ENCODE measurements at places on chromosomes 16 and 17.

DNA sequence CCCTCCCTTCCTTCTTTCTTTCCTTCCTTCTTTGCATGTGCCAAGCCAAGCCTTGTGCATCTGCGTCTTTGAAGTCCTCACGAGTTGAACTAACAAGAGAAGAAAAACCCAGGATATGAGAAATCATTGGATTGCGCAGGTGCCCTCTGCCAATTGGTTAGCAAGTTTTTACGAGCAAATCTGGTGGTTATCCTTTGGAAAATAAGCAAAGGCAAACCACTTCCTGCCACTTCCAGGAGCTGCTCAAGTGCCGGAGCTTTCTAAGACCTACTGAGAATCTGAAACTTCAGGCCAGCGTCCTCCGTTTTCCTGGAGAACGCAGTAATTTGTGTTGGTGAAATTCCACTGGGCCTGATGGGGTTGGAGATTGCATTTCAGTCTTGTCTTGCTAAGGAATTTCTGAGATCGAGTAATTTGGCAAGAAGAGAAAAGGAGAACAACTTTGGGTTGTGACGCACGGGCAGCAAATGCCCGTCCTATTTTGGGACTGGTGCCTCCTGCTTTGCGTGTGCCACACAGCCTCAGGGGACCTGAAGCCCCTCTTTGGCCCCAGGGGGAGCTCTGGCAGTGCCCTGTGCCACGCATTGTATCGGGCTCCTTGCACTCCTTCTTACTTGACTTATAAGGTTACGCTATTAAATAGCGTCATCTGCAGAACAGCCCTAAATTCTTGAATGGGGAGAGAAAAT is 56.4 kb downstream of the CMIP start:
- DNase-seq = no peak

- DNase-seq = no peak
These were observed 85.6 kb upstream of the RPH3AL start for GRCh38 chr17:438191-438590.

DNA sequence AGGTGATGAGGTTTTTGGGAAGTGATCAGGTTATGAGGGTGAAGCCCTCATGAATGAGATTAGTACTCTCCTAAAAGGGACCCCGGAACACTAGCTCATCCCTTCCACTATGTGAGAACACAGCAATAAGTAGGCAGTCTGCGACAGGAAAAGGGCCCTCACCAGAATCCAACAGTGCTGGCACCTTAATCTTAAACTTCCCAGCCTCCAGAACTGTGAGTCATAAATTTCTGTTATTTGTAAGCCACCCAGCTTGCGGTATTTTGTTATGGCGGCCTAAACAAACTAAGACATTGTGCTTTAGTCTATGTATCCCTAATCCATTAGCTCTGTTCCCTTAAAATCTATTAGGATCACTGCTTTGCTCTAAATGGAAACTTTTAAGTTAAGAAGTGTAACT is 8.5 kb downstream of the SLFN12 start:
- no peak for DNase-seq

GRCh38 chr16:83817022-83817421 is 9.2 kb downstream of the HSBP1 start:
- no peak for DNase-seq

GRCh38 chr17:28282596-28282995 is 36.4 kb upstream of the TMEM97 start:
- no peak for DNase-seq

- no peak for DNase-seq
These were observed 16.3 kb downstream of the SCN4A start for GRCh38 chr17:63956296-63956920.

DNA sequence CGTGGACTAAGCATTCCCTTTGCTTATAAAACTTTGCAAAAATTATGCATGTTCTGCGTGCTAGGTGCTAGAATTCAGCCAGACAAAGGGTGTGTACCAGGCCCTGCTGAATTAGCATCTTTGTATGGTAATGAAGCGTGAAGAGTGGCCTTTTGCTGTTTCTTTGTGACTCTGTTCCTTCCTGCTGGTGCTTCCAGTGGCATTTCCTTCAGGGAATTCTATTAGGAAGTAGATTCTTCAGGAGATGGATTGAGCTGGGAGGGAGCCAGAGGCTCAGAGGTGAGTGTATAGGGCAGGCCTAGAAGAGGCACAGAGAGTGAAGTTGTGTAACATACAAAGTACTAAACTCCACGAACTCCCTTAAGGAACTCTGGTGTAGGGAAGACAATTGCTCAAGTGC is 73.9 kb upstream of the ASIC2 start:
- DNase-seq = no peak

- no peak for DNase-seq
These were observed 67.5 kb downstream of the IQCK start for GRCh38 chr16:19785512-19786130.

DNA sequence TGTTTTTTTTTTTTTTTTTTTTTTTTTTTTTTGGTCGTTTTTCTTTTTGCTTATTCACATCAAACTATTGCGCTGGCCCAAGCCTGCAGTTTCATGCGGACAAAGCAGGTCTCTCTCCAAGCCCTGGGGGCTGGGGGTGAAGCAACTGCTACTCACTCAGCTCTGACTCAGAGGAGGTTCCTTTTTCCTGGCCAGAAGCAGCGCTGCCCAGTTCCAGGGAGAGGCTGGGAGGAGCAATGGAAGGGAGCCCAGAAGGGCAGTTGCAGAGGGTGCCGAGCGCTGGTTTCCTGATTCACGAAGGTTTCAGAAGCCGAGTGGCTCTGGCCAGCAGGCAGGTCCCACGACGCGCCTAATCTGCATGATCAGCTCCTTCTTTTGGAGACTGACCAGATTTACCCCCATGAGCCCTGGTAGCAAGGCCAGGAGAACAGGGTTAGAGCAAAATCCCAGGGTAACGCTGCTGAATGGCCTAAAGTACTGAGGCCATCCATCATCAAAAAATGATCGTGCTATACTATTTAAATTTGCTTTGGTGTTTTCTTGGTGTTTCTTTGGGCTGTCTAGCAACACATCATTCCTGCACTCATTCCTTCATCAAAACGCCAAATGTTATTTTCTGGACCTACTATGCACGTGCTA is 144.7 kb upstream of the SOX9 start:
- no peak for DNase-seq

- DNase-seq = no peak
These were observed 375 bp upstream of the KRT32 start for GRCh38 chr17:41467561-41467960.

- DNase-seq = no peak
These were observed 7.5 kb upstream of the ITGA2B start for GRCh38 chr17:44396946-44397345.

- no peak for DNase-seq
These were observed 95.1 kb upstream of the CDH5 start for GRCh38 chr16:66271074-66272060.

GRCh38 chr17:38571833-38572668 is 33.7 kb downstream of the SRCIN1 start:
- DNase-seq = no peak

- DNase-seq = no peak
These were observed 77.2 kb downstream of the CNGB1 start for GRCh38 chr16:57893559-57894389.

GRCh38 chr17:31299624-31300023 is 2.6 kb upstream of the OMG start:
- DNase-seq = no peak

DNA sequence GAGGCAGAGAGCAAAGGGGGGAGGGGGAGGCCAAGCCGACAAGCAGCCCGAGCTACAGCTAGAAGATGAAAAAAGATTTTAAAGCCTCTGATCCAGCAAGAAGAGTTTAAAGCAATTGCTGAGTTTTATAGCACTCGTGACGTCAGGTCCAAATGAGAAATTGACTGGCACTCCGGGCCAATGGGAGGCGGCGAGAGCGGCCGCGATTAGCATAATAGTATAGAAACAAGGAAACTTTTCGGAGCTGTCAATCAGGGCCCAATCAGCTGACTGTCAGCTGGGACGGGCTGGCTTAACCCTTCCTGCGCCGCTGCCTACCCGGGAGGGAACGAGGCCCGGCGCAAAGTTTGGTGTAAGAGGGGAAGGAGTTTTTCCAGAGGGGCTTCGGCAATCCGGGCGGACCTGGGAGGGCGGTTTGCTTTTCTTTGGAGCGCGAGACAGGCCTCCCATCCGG is at the start of gene MAF:
MAF (minus strand) TSS at position 100 of the 454 bp plus-strand sequence. CDS start 835 bp downstream, outside the sequence.
- DNase-seq = peak; percentile 83

- DNase-seq = no peak
These were observed 38.8 kb downstream of the MRC2 start for GRCh38 chr17:62666061-62666800.

- no peak for DNase-seq
These were observed 123.7 kb downstream of the SOX9 start for GRCh38 chr17:72244494-72244893.

DNA sequence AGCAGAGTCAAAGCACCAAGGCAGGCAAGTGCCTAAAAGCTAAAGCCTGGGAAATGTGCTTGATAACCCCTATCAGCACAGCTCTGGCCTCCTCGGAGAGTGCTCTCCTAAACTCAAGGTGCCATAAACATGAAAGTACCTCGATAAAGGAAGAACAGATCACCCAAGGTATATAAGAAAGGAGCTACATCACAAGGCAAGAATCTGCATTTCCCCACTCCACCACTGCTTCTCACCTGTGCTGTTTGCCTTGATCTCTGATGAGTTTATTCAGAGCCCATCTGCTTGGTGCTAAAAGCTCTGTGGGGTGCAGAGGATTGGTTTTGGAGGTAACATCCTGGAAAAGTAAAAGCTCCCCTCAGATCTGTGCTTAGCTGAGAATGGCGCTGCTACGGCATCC is 449.5 kb upstream of the CDH5 start:
- DNase-seq = no peak

DNA sequence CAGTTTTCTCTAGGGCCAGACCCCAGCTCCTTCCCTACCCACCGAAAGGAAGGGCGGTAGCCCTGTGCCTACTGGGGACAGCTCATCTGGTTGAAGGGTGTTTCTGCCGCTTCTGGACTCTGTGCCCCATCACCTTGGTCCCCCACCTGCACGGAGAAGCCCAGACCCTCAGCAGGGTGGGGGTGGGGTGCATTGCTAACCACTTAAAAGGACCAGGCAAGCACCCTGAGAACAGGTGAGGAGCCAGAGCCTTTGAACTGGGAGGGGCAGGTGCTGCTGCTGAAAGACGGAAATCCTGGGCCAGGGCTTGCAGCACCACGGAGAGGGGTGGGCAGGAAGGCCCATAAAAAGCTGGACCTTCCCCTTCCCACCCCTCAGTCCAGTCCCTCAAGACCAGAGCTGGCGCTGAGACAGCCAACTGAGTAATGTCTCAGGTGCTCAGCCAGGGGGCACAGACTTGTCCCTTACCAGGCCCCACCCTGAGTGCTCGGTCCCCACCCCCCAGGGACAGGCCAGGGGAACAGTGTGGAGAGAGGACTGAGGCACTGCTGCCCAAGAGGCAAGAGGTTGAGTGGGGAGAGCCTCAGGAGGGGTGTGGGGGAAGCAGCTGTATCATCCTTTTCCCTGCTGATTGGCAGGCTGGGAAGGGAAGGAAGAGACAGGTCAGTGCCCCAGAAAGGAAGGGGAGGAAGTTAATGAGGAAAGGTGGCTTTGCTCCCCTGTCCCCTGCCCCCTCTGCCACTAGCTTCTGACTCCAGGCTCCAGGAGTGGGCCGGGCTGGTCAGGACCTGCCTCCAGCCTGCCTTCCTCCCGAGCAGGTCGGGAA is 10.9 kb upstream of the SP2 start:
- no peak for DNase-seq

GRCh38 chr17:3802461-3803307 is 1.7 kb upstream of the ITGAE start:
- DNase-seq = no peak

GRCh38 chr16:9778849-9779248 is 403.4 kb downstream of the GRIN2A start:
- DNase-seq = no peak

DNA sequence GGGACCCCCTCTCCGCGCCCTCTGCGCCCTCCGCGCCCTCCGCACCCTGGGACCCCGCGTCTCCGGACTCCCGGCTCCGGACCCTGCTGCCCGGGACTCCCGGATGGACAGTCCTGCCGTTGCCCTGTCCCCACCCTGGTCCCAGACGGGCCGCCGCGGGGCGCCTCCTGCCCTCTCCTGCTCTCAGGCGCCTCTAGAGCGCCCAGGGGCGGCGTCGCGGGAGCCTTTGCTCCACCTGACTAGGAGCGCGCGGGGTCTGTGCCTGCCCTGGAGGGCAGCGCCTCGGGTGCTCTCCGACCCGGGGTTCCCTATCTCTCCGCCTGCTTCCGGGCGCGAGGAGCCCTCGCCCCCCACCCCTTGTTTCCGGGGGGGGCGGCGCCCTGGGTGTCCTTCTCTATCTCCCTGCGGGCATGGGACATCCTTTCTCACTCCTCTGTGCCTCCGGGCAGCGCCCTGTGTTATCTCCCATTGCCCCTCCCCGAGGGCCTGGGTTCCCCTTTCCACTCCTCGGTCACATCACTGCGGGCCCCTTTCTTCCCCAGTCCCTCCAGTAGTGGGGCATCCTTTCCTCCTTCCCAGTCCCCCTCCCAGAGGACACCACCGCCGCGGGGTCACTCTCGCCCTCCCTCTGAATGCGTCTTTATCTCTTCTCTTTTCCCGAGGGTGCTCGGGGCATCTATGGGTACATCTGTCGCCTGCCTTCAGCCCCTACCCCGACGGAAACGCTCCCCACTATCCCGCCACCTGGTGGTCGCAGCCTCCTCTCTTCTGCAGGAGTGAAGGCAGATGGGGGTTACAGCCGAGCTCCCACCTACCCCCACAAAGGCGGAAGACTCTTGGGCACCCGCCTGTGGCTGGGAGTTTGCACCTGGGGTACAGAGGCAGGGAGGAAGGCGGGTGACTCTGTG is 875 bp downstream of the PRKCB start:
- DNase-seq = peak; percentile 75

DNA sequence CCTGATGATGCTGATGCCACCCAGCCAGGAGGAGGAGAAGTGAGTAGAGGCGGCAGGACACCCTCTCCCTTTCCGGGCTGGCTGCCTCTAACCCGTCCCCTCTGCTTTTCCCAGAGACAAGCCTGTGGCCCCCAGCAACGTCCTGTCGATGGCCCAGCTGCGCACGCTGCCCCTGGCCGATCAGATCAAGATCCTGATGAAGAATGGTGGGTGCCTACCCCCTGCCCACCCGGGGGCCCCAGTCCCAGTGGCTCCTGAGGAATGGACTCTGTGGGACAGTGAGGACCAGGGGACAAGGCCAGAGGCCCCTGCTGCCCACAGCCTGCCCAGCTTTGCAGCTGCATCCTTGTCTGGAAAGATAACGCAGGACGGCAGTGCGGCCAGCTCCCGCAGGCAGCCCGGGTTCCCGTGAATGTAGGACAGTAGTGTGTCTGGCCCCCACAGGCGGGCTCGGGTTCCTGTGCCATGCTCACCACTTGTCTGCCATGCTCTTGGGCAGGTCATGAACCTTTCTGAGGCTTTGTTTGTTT is 19.9 kb downstream of the POLR3E start:
- peak; percentile 30 for DNase-seq

- DNase-seq = no peak
These were observed 28.6 kb upstream of the ITGA3 start for GRCh38 chr17:50027172-50027880.

GRCh38 chr17:1251866-1252608 is 18.2 kb upstream of the BHLHA9 start:
- no peak for DNase-seq
